ENCODE measurements at places on chromosomes 1 and 21.

DNA sequence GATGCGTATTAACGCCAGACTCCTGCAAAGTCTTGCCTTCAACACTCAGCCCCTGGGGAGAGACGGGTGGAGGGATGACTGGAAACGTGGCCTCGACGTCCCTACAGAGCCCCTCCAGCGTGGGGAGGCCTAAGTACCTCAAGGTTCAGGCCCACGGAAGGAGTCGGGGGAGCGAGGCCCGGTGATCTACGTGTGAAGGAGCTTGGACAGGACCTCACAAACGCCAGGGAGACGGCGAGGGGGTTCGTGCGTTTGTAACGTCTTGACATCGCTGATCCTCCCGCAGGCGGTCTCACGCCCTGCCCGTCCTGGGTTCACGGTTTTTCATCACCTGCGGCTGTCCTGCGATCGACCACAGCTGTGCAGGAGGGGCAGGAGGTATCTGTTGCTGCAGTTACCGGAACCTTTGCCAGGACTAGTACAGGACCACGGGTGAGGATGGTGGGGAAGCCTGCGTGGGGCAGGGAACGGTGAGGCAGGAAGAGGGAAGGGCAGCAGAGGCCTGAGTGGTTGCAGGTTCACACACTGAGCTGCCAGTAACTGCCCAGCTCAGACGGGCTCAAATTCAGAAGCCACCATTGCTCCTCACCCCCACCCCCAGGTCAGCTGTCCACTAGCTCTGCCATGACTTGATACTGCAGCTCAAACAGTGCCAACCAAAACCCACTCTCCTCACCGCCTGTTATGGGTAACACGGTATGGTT is 889 bp upstream of the CCNL2 start:
- peak; percentile 25 for DNase-seq

DNA sequence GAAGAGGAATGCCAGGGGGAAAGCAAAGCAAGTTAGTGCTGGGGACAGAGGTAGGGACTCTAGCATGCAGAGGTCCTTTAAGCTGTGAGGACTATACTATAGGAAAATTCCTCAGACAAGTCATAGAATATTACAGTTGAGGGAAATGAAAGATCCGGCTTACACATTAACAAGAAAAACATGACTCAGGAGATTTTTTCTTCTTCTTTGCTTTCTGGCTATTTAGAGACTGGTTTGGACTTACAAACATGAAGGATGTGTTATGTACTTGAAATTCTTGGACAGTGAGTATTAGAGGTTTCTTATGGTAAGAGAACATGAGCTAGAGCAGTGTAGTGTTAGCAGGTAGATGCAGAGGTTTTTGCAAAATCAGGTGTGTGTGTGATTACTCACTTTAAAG is 24.9 kb downstream of the USP25 start:
- DNase-seq: peak; percentile 14

DNA sequence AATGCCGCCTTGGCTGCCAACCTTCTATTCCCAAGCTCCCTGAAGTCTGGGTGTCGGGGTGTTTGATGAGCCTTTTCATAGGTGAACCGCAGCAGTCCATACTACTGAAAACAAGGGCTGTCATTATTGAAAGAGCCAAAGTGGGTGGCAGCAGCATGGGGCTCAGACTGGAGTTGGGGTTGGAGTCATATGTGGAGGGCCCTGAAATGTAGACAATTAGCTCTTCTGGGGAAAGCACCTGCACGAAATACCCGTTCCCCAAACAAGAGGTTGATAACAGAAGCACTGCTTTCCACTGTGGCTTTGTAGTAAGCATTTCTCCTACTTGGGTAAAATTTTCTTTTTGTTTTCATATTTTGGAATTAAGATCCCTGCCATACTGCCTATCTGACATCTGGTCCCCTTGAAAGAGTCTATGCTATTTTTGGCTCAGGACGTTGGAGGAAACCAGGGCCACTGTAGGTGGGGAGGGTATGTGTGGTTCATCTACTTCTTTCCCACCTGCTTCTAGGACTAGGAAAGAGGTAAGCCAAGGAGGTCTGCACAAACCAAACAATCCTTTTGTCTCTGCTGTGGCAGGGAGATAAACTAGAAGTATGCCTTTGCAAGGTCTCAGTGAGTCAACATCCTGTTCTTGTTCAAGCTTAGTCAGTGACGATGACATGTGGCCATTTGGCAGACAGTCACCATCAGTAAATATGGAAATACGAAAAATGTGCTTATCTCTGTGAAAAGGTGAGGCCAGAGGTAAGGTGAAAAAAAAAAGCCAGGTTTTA is 197.0 kb upstream of the UBE2U start:
- peak; percentile 11 for DNase-seq

DNA sequence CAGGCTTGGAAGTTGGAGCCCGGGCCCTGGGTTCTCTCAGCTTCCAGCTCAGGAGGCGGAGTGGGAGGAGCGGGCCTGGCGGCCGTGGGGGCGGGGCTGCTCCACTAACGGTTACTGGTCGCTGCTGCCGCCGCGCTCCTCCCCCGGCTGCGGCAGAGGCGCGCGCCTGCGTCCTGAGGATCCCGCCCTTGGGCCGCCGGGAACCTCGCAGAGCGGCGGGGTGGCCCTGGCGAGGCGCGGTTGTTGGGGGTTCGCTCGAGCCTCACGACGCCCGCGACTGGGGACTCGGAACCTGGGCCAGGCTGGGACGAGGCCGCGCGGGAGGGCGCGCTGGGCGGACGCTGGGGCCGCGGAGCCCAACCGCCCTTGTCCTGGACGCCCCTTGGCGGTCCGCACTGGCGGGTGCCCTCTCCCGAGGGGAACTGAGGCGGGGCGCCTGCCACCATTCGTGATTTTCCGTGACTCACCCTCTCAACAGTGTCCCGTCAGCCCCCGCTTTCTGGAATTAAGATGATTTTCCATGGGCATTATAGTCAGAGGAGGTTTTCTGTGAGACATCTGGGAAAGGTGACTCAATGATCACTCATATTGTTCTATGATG is 34.1 kb downstream of the OR2G3 start:
- DNase-seq: peak; percentile 86

GRCh38 chr1:23167353-23168078 is 1.1 kb downstream of the LUZP1 start:
- peak; percentile 39 for DNase-seq

- DNase-seq: no peak
These were observed 118.9 kb upstream of the ZC3H11B start for GRCh38 chr1:219731771-219732170.

GRCh38 chr1:63777286-63777685 is 3.5 kb downstream of the ROR1 start:
- DNase-seq: no peak

DNA sequence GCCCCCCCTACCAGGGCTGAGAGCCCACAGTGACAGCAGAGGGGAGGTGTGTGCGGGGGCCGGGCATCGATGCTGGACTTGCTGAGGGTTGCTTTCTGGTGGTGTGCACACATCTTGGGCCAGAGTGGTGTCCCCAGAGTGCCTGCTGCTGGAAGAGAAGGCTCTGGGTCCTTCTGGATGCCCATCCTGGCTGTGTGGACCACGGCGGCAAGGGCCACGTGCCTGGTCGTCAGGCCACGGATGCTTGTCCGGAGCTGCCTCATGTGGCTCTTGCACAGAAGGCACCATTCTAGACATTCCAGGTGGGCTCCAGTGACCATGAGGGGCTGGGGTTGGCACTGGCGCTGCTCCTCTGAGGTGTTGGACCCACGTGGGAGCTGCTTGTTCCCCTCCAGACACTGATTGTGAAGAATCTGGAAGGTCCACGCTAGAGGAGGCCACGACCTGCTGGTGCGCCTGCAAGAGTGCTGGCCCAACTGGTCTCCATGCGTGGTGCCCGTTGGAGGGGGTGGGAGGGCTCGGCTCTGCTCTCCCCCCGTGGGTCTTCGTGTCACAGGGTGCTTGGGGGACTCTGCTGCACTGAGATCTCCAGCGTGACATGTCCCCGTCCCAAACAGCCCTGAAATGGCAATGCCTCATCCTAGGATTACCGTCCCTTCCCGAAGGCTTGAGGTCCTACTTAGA is 25.8 kb downstream of the SKI start:
- no peak for DNase-seq

GRCh38 chr1:17509363-17509762 is 30.1 kb upstream of the ARHGEF10L start:
- DNase-seq: peak; percentile 37

DNA sequence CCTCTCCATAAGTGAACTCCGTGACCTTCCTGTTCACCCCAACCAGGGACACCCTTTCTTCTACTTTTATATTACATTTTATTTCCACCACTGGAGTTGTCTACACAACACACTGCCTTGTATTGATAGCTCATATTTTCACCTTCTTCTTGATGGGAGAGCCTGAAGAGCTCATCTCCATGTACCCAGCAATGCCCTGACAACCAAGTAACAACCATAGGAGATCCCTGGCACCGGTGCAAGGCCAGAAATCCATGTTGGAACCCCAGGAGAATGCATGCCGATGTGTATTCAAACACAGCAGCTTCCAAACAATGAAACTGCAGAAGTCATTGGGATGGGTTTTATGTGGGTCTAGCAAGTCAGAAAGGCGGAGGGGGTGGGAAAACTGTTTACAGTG is 15.5 kb downstream of the TENT5C start:
- no peak for DNase-seq

- no peak for DNase-seq
These were observed 94.7 kb downstream of the NTMT2 start for GRCh38 chr1:170240409-170240808.

DNA sequence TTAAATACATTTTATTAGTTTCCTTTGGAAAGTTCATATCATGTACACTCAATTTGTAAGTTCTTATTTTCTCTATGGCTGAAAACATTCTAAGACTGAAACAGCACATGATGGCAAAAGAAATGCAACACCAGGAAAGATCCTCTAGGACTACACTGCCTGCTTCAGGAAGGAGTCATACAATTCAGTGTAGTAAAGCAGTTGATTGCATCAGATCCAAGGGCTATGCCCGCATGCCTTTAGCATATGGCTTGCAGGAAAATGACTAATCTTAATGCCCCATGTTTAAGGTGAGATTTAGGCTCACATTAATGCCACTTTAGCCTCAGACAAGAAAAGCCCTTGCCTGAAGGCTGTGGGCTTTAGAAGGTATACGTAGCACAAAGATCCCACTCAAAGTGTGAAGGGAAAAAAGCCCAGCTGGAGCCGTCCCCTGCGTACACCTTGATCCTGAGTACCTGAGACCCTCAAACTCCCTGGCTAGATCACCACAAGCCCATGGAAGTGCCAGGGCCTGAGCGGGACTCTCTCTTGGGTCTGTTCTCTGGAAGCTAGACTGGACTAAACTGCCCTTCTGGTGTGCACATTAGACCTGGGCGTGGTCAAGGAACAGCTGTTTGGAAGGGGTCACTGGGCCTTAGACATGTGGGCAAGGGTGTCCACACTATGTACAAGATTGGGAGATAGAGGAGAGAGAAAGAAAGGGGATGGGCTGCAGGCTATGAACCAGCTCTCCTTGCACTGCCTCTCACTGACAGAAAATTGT is 52.9 kb downstream of the ESRRG start:
- DNase-seq: no peak

- DNase-seq: no peak
These were observed 55.4 kb downstream of the SPEN start for GRCh38 chr1:15902882-15903281.

GRCh38 chr1:230149751-230150584 is 82.9 kb downstream of the GALNT2 start:
- peak; percentile 64 for DNase-seq

- no peak for DNase-seq
These were observed 2.4 kb downstream of the PLPPR4 start for GRCh38 chr1:99266726-99267125.

DNA sequence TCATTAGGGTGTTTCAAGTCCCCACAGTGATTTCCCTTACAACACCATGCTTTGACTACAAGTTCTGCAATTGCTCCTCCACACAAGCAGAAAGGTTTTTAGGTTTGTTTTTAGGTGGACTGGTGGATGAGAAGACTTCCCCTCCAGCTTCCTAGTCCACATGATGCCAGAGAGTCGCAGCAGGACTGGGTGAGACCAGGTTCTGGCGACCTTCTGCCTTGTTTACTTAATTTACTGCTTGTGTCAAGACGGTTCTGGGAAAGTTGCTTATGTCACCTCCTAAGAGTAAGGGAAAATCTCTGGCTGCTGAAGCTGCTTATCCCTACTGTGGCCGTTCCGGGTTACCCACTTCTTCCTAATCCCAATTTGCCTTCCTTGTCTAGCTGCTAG is 76.4 kb downstream of the GLUL start:
- DNase-seq: no peak

DNA sequence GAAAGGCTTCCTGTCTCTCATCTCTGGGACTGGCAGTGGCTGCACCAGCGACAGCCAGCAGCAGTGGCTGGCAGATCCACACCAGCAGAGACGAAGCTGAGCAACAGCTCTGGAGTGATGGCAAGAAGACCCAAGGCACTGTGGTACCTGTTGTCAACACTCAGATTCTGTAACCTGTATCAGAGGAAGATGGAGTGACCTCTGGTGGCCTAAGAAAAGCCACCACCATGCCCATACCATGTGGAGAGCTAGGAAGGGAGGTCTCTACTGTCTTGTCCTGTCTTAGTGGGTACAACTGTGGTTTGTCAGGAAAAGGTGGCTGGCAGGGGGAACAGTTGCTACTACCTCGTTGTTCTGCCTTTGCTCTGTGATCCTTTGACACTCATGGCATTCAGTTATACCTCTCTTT is 22.5 kb upstream of the RHBDL2 start:
- no peak for DNase-seq

DNA sequence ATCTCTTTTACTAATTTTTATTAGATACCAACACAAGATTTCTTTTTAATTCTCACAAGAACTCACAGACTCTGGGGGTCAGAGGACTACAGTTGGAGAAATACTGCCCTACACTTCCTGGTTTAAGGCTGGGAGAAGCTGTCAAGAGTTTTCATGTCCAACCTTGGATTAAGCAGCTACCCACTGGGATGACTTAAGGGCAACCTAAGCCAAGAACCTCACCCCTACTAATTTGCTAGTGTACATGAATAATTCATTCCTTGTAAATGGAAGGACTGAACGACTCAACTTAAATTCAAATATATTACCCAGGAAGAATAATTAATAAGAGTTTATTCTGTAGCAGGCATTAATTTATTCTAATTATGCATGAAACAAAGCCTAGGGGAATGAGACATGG is 182.3 kb upstream of the C1orf105 start:
- DNase-seq: no peak
